ENCODE measurements at places on chromosomes 2 and 18. TPM values are rescaled to one million over a fixed set of nuclear protein-coding genes. Genes with fewer than 3 reads are reported as not detected.

The TXNDC2 gene
- not detected for total RNA-seq

- peaks cover 21% of the 10 kb centered on the region for H3K36me3 ChIP-seq
- DNase-seq: no peak
- H3K27ac ChIP-seq: no peak overlapping the region
- H3K27me3 ChIP-seq: no peaks in the 10 kb centered on the region
- H3K4me3 ChIP-seq: no peak overlapping the region
Measured at GRCh38 chr2:98269830-98270229, 76.4 kb upstream of the CNGA3 start.

- peaks cover 7% of the 10 kb centered on the region for H3K27me3 ChIP-seq
- H3K4me1 ChIP-seq: no peaks in the 10 kb centered on the region
- H3K27ac ChIP-seq: no peak overlapping the region
- no peak for DNase-seq
- no peak overlapping the region for H3K4me3 ChIP-seq
- H3K36me3 ChIP-seq: no peaks in the 10 kb centered on the region
Measured at GRCh38 chr18:5625076-5625475, 81.3 kb upstream of the EPB41L3 start.

DNA sequence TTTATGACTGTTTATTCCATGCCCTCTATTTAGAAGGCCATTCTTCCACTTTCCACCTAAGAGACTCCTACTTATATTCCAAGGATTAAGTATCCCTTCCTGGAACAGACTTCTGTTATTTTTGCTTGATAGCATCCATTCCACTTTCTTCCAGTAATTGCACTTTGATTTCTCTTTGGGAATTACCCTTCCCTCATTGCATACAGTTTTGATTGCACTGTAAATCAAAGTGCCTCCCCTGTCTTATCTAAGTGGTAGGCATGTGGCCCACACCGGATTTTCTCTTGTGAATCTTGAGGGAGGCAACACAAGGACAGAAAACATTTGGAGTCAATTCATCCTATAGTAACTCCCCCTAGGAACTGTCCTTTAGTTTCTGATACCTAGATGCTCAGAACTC lies 120.4 kb downstream of the PDE11A start:
- no peak overlapping the region for H3K4me3 ChIP-seq
- H3K27ac ChIP-seq: no peak overlapping the region
- no peak for DNase-seq
- no peaks in the 10 kb centered on the region for H3K4me1 ChIP-seq

DNA sequence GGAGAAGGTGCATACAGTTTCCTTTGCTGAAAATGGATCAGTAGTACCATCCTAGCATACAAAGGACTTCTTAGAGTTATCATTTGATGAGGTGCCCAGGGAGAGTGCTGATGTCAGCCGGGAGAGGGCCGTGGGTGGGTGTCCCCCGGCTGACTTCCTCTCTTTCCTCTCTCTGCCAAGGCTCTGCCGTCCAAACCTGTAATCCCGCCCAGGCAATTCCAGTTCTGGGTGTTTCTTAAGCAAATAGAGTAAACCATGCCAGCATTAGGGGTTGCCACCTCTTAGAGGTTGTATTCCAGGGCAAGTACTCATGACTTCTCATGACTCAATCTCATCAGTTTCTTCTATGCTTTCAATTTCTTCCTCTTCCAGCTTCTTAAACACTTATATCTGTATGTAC lies 117.2 kb downstream of the GATA6 start:
- H3K4me3 ChIP-seq: no peak overlapping the region
- H3K4me1 ChIP-seq: no peaks in the 10 kb centered on the region
- H3K36me3 ChIP-seq: no peaks in the 10 kb centered on the region
- H3K27ac ChIP-seq: no peak overlapping the region

The PKDCC gene
- total RNA-seq: 959 TPM

DNA sequence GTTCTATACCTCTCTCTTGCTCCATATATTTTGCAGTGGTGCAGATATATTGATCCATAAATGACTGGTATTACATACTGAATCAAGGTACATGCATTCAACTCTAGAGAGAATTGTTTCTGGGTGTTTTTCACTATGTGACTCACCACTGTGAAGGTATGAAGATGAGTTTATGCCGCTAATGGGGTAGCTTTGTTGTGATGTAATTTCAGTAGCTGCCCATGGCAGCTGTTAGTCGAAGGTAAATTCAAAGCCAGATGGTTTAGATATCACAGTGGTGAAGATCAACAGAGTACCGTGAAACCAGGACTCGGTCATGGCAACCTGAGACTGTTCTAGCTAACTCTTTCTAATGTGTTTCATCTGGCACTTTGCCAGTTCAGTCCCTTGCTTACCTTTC lies 50.4 kb downstream of the PKP4 start:
- no peak overlapping the region for H3K4me3 ChIP-seq
- peaks cover 7% of the 10 kb centered on the region for H3K4me1 ChIP-seq
- no peak overlapping the region for H3K27ac ChIP-seq
- H3K27me3 ChIP-seq: no peaks in the 10 kb centered on the region

DNA sequence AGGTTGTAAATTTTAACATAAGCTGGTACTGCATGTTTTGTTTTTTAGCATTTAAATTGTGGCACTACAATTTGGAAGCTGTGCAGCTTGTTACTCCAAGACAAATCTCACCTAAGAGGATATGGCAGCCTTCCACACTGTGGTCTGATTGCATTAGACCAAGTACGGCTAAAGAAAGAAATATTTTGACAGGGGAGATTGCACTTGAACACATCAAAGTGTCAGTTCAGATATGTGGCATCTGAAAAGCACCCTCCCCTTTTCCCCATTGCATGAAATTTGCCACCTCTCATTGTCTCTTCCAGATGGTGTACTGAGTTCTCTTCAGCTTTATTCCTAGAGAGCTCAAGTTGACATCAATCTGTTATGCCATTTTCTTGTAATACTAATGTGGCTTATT lies 295.9 kb downstream of the ERBB4 start:
- H3K27ac ChIP-seq: no peak overlapping the region
- no peaks in the 10 kb centered on the region for H3K27me3 ChIP-seq
- no peak for DNase-seq
- H3K4me1 ChIP-seq: no peaks in the 10 kb centered on the region

- H3K27me3 ChIP-seq: no peaks in the 10 kb centered on the region
- no peak overlapping the region for H3K27ac ChIP-seq
- DNase-seq: no peak
- H3K4me1 ChIP-seq: peaks cover 5% of the 10 kb centered on the region
Measured at GRCh38 chr18:78031589-78031988, 781.9 kb downstream of the GALR1 start.

The SPATA3 gene
- not detected for total RNA-seq

The DPP4 gene
- total RNA-seq: 0.20 TPM

DNA sequence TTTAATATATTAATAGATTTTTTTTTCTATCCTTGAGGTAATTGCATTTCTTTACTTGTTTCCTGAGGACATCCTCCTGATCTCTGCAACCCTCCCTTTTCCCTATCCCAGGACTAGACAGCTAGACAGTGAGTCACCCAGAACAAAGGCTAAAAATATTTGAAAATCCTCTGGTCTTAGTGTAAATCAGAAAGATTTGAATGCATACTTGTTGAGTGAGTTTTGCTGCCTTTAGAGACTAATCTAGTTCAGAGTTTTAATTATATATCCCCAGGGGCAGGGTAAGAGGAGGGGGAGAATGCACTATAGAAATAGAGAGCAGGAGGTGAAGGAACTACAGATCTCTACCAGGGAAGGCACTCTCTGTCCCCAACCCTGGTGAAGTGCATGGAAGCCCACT lies 202.3 kb upstream of the TCF4 start:
- H3K27ac ChIP-seq: no peak overlapping the region
- peaks cover 11% of the 10 kb centered on the region for H3K36me3 ChIP-seq
- no peaks in the 10 kb centered on the region for H3K27me3 ChIP-seq
- no peak for DNase-seq

The DSC2 gene
- total RNA-seq: 31.4 TPM

The POTEC gene
- total RNA-seq: not detected

DNA sequence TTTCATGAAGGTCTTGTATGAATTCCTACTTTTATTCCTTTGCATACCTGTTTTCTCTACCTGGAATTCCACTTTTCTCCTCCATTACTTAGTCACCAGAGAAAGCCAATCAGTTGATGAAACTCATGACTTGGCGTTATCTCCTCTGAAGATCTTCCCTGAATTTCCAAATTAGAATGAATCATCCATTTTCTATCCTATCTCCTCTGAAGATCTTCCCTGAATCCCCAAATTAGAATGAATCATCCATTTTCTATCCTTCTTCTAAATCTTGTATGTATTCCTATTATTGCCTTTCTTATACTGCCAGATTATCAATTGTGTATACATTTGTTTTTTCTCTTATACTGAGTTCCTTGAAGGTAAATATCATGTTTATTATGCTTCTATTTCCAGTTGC lies 440.4 kb downstream of the CCDC85A start:
- H3K4me1 ChIP-seq: no peaks in the 10 kb centered on the region
- H3K27me3 ChIP-seq: no peaks in the 10 kb centered on the region
- no peaks in the 10 kb centered on the region for H3K36me3 ChIP-seq
- H3K4me3 ChIP-seq: no peak overlapping the region
- no peak overlapping the region for H3K27ac ChIP-seq

The LIMS4 gene
- total RNA-seq: 0.47 TPM

DNA sequence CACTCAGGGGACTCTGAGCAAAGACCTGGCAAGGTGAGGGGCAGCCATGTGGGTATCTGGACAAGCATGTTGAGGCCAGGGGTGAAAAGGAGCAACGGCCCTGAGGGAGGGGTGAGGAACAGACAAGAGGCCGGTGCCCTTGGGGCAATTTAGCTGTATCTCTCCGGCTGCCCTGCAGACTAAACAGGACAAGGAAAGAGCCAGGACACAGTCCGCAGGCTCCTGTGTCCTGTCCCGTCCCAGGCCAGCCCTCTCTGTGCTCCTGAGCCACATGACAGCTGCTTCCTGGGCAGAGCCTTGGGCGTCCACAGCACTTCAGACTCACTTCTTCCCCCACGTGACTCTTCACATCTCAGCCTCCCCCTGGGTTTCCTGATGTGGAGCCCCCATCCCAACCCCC lies 206.1 kb downstream of the KLHL29 start:
- H3K4me1 ChIP-seq: peaks cover 47% of the 10 kb centered on the region
- H3K4me3 ChIP-seq: no peak overlapping the region
- no peak for DNase-seq
- no peak overlapping the region for H3K27ac ChIP-seq

GRCh38 chr2:179664972-179665812 lies 196.2 kb downstream of the ZNF385B start:
- DNase-seq: no peak
- peaks cover 2% of the 10 kb centered on the region for H3K27me3 ChIP-seq
- H3K4me3 ChIP-seq: no peak overlapping the region
- no peaks in the 10 kb centered on the region for H3K4me1 ChIP-seq

Data from glutamatergic neuron (in vitro differentiated cells).